ENCODE measurements at places on chromosomes 13 and 19. TPM values are rescaled to one million over a fixed set of nuclear protein-coding genes. Genes with fewer than 3 reads are reported as not detected.

GRCh38 chr13:101916108-101916774 is 463.8 kb downstream of the ITGBL1 start:
- no peak for DNase-seq

EXOC3L2 gene
- not detected for polyA plus RNA-seq

GRCh38 chr13:77048681-77049080 is 21.7 kb upstream of the FBXL3 start:
- no peak for DNase-seq

DNA sequence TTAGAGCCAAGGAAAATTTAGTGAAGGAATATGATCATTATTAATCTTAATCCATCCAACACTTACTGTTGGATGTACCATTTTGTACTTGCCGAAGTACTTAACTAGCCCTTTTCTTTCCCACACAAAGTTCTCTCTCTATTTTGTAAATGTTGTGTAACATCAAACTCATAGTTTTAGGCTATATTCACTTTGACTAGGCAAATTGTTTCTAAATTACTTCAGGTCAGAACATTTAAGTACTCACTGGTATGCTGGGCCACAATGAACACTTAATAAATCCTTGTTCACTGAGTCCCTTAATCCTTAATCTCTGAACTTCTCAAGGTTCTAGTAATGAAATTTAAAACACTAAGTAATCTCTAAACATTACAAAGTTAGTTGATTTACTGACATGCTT is 49.3 kb upstream of the EEF1AKMT1 start:
- DNase-seq, result peak; percentile 22

GRCh38 chr13:99528547-99528946 is 27.3 kb downstream of the TM9SF2 start:
- no peak for DNase-seq

CGB1 gene
- polyA plus RNA-seq, result not detected

- DNase-seq, result peak; percentile 67
Observed at GRCh38 chr13:51848674-51849073, 3.7 kb upstream of the TMEM272 start.

SPRED3 gene
- polyA plus RNA-seq, result 7.9 TPM

- no peak for DNase-seq
Observed at GRCh38 chr13:98524793-98525192, 52.1 kb downstream of the STK24 start.
